ENCODE measurements at places on chromosomes 6 and 20.

GRCh38 chr6:127893541-127893940 lies 7.3 kb downstream of the THEMIS start:
- no peak for DNase-seq

- DNase-seq, result no peak
These were observed 2.3 kb downstream of the TCEA2 start for GRCh38 chr20:64065062-64065973.

- peak; percentile 78 for DNase-seq
These were observed 780 bp upstream of the TAF4 start for GRCh38 chr20:62066339-62066982.

DNA sequence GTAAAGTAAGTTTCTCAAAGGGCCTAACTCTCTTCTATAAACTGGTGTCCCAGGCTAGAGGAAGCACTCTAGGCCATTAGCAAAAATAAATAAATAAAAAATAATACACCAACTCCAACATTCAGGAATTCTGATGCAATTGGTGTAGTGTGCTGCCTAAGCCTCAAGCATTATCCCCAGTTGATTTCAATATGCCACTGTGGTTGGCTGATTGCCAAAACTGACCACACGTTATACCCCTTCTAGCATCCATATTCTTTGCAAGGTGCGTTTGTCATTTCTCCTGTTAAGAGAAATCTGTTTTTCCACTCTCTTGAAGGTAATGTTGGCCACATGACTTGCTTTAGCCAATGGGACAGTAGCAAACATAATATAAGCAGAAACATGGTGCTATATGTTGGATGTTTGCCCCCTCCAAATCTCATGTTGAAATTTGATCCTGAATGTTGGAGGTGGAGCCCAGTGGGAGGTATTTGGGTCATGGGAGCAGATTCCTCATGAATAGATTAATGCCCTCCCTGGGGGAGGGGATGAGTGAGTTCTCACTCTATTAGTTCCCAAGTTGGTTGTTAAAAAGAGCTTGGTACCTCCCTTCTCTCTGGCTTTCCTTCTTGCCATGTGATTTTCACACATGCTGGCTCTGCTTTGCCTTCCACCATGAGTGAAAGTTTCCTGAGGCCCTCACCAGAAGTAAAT lies 71.9 kb upstream of the PLCB4 start:
- DNase-seq, result no peak

- DNase-seq, result no peak
These were observed 4.1 kb upstream of the FAM135A start for GRCh38 chr6:70409216-70409615.

- no peak for DNase-seq
These were observed 3.3 kb upstream of the SLC29A1 start for GRCh38 chr6:44219815-44220784.

GRCh38 chr6:3750317-3751076 lies 1.0 kb downstream of the PXDC1 start:
- DNase-seq, result peak; percentile 51

DNA sequence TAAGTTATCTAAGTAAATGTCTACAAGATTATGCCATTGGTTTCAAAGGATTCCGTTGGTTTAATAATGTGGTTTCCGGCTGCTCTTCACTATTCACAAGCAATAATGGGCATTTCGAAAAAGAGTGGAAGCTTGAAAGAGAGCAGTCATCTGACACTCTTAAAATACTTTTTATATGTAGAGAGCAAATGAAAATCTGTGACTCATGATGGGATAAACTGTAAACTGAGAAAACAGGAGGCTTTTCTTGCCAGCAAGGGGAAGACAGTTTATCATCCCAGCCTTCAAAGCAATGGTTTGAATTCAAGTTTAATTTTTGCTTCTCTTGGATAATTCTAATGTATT lies 145.7 kb downstream of the KHDC1L start:
- DNase-seq, result no peak

DNA sequence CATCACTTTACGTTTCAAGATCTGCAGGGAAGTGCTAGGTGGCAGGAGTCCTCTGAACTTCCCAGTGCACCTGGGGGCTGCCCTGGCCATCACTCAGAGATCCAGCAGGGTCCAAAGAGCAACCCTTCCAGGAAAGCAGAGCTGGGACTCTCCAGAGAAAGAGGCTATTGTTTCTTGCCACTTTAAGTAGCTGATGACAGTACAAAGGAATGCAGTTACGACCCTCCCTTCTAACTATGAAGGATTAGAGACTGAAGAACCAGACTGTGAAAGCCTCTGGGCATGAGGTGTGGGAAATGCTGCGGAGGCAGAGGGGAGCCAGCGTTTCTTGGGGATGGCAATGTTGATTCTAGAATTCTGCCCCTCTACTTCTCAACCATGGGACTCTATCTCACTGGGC lies 189.1 kb upstream of the SUPT3H start:
- no peak for DNase-seq

- DNase-seq, result no peak
These were observed 6.0 kb downstream of the TMC2 start for GRCh38 chr20:2542361-2542760.

DNA sequence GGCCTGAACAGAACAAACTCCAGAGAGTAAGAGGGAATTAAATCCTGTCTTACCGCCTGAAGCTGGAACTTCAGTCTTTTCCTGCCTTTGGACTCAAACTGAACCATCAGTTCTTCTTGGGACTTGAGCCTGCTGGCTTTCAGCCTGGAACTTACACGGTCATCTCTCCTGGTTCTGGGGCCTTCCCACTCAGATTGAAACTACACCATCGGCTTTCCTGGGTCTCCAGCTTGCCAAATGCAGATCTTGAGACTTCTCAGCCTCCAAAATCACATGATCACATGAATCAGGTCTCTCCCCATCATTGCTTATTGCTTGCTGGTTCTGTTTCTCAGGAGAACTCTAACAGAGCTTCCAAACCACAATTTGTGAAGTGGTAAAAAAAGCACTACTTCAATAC lies 276.3 kb downstream of the KIF16B start:
- DNase-seq, result no peak

- no peak for DNase-seq
These were observed 8.7 kb upstream of the NPBWR2 start for GRCh38 chr20:64116016-64116415.

DNA sequence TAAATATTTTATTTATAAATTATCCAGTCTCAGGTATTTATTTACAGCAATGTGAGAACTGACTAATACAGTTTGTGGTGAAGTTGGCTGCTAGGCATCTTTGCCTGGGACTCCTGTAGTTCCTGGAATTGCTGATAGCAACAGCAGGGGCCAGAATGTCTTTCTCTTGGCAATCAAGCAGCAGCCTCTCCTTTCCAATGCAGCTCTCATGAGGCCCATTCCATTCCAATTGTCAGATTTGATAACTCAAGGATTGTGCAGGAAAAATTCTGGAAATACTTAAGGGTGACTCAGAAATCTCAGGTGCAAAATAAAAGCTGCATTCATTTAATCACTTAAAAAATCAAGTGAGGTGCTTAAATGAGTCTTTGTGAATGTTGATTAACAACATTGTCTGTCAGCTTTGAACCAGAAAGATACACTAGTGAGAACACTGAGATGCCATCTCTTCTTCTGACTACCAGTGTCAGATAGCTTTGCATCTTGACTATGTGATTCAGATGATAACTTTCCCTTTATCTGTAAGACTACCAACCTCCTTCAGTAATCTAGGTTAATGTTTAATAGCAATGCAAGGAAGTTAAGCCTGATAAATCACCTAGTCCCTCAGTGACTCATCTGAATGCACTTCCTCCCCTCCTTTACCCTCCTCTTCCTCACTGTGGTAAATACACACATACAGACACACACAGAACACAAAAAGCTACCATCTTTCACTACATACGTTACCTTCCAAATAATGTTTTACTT lies 32.1 kb upstream of the COL21A1 start:
- no peak for DNase-seq

DNA sequence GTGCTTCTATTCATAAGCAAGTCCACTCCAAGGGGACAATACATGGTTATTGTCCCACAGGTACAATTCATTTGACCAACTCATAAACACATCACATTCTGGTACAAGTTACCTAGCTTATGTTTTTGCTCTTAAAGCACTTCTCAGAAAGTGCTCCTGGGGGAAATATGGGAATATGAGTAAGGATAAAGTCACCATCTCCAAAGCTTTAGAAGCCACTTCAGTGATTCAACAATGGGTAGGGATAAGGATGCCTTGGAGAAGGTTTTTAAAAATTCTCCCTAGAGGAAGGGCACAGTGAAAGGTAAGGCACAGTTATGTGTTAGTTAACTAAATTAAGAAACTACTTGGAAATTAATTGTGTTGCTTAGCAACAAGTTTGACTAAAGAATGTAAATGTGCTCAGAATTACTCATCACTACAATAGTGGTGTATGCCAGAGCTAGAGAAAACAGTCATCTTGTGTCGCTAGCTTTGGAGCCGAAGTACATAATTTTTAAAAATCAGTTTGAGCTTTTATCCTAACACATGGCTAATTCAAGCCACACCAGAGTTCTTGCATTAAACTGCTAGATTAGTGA lies 39.5 kb upstream of the LAMP5 start:
- no peak for DNase-seq

GRCh38 chr6:41901882-41902519 lies 6.8 kb upstream of the USP49 start:
- DNase-seq, result no peak

DNA sequence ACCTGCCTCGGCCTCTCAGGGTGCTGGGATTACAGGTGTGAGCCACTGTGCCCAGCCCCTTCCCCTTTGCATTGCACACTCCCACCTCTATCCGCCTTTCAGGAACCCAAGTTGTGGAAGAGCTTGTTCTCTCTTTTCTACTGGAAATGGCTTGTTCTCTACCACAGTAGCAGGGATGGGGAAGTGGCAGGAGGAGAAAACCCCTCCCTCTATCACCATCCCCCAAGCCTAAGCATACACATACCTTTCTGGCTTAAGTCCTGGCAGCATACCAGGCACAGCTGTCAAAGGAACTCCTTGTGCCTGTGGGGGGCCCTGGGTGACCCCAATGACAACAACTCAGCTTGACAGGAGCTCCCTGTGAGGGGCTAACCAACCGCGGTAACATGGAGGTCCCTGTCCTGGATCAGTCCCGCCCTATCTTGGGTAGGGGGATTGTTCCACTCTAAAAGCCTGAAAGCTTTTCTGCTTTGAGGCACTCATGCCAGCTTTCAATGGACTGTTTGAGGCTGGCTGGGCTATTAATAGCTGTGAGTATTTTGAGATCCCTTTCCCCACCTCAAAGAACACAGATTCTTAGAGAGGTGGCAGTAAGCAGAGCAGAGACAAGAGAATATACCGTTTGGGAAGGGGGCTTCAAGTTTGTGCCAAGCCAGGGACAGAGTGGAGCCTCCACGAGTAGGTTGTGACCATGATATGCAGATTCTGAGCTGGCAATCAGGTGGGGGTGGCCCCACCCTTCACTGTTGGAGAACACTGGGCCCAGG lies 2.3 kb downstream of the KLHDC3 start:
- no peak for DNase-seq

GRCh38 chr6:163182696-163183095 lies 231.8 kb upstream of the QKI start:
- DNase-seq, result no peak

GRCh38 chr20:2305946-2306345 lies 10.1 kb downstream of the TGM3 start:
- DNase-seq, result no peak

- DNase-seq, result no peak
These were observed 140.9 kb downstream of the NCOA3 start for GRCh38 chr20:47642624-47643023.

Data from C1 segment of cervical spinal cord (tissue), 14 donors.